NB4 (cell line): ENCODE measurements at places on chromosomes 3 and 15.
A peak's percentile ranks its signal among the peaks of the same experiment; 100 is the strongest.

DNA sequence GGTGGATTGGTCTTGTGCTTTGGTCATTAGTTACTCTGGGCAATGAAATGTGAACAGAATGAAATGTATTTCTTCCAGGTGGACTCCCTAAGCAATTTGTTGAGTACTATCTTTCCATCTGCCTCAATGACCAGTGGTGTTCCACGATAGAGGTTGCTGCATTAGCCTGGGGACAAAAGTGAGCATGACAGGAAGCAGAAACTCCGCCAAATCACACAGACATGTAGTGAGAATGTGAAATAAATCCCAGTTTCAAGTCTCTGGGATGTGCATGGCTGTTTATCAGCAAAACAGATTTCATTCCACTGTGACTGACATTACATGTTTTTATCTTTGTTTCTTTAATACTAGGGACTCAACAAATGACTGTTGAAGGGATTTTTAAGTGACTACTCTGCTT, 63.3 kb upstream of the DCBLD2 start:
- DNase-seq = no peak

- DNase-seq = no peak
These were observed 97.6 kb upstream of the FRMD4B start for GRCh38 chr3:69483449-69483848.

GRCh38 chr3:158642005-158642404, 2.3 kb upstream of the GFM1 start:
- no peak for DNase-seq

DNA sequence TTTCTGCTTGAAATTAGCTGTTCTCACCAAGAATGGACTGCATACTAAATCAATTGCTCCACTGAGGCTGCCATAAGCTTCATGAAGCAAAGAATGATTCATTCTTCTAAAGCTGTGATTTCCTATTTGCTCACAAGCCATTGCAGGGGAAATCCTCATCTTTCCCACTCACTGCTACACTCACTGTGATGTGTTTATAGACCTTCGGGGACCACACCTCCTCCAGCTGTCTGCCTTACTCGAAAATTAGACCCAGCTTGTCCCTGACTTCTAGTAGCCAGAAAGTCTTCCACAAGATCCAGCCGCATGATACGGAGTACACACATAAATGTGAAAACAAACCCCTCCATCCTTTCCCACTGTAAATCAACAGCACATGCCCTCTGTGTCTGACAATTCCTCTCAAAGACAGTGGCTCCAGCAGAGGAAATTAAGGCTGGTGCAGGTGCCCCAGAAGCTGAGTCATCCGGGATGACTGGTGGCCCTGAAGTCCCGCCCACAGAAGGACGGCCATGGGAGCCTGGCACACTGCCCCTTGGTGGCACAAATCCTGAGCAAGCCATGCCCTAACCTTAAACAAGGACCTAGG, 172.0 kb downstream of the STT3B start:
- peak; percentile 11 for DNase-seq

- no peak for DNase-seq
These were observed 109.6 kb upstream of the PHLDB2 start for GRCh38 chr3:111749171-111750170.

- DNase-seq = no peak
These were observed 127.2 kb upstream of the STT3B start for GRCh38 chr3:31405515-31405914.

DNA sequence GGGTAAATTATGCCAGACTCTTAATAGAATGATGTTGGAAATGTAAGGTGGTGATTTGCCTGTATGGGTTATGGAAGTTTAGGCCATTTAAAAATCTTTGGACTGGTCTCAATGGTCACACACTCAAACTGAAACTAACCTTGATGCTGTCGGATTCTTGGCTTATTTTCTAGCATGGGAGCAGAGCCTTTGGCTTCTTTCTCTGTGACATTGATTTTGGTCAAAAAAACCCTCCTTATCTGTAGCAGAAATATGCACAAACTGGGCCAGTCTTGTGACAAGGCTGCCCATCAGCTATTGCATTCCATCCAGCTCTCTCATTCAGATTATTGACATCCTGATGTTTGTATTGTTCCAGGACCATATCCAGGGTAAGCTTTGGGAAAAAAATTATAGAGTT, 35.9 kb downstream of the ARPP21 start:
- no peak for DNase-seq

DNA sequence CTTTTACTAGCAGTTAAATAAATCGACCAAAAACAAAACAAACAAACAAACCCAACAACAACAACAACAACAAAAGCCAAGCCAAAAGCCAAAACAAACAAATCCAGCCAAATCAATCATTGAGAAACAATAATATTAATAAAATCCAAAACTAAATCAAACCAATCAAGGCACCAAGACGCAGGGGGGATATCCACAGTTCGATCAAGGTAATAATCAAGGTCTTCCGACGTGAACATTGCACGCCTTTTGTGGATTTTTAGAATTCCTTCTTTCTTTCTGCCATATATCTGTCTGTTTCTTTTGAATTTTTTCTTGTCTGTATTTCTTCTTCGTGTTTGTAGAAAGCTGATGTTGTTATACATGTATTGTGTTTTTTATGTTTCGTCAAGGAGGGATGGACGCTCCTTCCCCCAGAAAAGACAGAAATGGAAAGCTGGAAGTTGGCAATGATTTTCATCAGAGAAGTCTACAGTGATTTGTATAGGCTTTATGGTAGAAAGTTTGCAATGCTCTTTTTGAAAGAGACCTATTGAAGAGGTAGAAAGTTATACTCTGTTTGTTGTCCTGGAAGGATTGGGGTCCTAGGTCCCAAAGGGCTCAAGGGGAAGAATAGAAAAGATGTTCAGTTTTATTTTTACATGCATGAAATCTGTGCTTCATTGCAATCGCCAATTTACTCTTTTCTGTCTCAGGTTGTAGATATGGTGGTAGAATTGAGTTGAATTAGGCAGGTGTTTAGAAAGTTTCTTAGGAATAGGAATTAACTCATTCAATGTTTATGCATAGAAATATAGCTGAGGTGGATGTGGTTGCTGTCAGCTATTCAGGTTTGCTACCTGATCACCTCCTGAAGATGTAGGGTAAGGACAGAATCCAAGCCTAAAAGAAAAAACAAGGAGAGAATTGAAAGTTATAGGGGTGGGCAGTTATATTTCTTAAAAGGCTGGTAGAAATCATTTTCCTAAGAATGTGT, 1.2 kb downstream of the ARPP21 start:
- no peak for DNase-seq

DNA sequence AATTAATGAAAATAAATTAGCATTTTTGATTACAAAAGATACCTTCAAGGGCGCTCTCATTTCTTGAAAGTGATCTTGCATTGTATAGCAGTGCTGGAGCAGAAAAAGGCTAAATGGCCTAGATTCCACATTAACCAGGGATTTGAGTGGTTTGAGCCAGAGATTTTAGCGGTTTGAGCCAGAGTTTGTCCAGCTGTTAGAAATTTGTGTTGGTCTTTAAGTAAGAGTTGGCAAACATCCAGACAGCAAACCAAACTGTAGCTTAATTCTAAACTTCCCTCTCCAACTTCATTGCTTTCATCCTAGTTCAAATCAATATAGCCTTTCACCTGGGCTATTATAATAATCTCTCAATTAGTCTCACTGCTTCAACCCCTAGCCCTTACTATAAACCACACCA, 351.7 kb downstream of the IGSF11 start:
- no peak for DNase-seq

GRCh38 chr15:94026458-94027304, 204.7 kb upstream of the MCTP2 start:
- DNase-seq = no peak

GRCh38 chr3:161273589-161274218, 52.6 kb downstream of the NMD3 start:
- DNase-seq = peak; percentile 47

DNA sequence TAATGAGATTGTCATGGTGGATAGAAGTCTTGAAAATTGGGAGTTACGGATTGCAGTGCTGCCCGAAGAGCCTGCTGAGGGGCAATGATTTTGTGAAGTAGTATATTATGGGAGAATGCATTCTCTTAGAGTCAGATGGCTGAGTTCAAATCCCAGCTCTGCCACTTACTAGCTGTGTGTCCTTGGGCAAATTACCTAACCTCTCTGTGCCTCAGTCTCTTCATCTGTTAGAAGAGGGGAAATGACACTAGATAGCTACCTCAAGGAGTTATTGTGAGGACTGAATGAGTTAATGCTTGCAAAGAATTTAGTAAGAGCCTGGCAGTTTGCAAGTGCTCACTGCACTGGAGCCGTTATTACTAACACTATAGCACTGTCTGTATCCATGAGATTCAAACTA, 15.4 kb downstream of the FGD5 start:
- no peak for DNase-seq

GRCh38 chr3:196246612-196247308, 30.4 kb downstream of the SLC51A start:
- DNase-seq = peak; percentile 89

DNA sequence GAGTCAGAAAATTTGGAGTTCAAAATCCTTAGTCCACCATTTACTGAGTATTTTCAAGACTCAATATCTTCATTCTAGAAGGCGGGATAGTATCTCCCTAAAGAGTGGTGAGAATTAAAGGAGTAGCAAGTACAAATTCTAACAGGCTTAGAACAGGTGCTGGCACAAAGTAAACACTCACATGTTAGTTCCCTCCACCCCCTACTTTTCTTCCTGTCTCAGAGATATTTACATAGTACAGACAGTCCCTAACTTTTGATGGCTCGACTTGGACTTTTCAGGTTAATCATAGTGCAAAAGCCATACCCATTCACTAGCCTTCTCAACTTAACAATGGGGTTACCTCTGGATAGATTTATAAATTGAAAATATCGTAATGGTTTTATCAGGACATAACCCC, 476.2 kb upstream of the RASGRP1 start:
- no peak for DNase-seq

DNA sequence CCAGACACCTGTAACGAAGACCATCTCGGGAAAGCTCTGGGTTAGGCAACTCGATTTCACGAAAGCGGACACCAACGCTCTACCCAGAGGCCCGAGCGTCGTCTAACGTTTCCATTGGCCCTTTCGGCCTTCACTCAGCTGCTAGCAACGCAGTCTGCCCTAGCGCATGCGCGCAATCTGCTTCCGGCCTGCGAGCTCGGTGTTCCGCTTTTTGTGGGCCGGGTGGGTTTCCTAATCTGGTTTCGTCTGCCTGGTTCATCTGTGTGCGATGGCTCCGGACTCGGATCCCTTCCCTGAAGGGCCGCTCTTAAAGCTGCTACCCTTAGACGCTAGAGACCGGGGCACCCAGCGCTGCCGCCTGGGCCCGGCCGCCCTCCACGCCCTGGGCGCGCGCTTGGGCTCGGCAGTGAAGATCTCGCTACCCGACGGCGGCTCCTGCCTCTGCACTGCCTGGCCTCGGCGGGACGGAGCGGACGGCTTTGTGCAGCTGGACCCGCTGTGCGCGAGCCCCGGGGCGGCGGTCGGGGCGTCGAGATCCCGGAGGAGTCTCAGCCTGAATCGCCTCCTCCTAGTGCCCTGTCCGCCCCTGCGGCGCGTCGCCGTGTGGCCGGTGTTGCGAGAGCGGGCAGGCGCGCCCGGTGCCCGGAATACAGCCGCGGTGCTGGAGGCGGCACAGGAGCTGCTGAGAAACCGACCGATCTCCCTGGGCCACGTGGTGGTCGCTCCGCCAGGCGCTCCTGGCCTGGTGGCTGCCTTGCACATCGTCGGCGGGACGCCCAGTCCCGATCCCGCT, 24.0 kb upstream of the GATM start:
- DNase-seq = peak; percentile 98

DNA sequence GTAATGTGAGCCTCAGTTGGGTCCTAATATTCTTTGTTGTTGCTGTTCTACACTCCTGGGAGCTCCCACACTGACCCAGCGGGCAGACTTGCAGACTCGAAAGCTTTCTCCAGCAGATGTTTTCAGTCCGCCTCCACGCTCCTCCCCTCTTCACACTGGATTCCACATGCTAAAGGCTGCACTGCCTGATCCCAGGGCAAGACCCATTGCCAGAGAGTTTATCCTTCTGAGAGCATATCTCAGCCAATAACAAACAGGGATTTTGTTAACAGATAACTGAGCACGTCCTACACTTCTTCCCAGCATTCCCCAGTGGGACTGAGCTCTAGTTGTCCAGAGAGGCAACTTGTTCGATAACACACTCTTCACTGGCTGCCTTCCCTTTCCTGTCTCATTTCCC, 8.0 kb upstream of the COL6A6 start:
- no peak for DNase-seq

DNA sequence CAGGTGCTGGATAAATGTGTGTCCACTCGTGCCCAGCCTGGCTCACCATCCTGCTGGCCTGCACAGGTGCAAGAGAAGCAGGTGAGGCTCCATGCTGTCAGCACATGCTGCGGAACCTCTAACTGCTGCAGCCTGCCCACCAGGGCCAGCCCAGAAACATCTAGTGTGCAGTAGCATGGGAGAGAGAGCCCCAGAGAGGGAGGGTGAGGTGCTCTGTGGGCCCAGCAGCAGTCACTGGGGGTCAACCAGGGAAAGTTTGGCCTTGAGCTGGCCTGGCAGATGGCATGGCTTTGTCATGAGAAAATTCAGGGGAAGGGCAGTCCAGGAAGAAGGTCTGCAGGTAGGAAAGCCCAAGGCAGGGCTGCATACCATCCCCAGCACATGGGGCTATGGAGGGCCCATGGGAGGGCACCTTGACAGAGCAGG, 18.2 kb upstream of the PRR23E start:
- DNase-seq = no peak

GRCh38 chr3:49680493-49681231, 6.5 kb downstream of the APEH start:
- no peak for DNase-seq

DNA sequence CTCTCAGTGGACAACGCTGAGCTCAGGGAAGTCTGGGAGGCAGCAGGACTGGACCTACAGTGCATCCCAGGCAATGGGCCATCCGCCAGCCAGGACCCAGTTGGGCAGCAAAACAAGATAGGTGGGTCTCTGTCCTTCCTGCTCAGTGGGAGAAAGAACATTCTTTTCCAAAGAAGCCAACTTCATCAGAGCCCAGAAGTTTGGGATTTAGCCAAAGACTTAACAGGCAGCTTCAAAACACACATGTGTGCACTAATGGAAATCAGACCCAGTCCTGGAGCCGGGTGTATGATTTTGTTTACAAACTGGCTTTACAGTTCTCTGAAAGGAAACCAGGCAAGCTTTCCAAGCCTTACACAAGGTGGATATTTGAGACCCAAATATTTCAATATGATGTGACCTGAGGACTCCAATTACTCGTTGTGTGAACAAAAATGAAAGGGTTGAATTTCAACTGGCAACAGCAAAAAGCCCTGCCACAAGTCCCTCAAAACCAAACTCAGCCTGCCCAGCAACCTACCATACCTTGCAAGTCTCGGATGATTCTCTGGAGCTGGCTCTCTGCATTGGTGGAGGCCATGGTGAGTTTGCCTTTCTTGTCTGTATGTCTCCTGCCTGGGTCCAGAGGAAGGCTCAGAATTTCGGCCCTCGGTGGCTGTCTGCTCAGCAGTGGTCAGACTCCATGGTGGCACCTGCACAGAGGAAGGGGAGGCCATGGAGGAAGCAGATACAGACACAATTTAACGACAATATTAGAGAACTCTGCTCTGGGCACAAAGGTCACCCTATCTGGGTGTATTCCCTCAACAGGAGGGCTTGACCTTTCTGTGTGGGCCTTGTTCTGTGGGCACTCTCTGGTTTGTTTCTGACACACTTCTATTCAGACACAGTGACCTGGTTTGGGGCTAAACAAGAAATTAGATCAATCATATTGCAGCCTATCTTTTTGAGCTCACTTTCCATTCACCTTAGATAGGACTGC, 11.0 kb downstream of the FYCO1 start:
- DNase-seq = no peak

GRCh38 chr3:151232991-151233390, 30.0 kb upstream of the GPR171 start:
- no peak for DNase-seq
